ENCODE measurements at places on chromosomes 7 and 10.

- DNase-seq: no peak
These were observed 12.7 kb downstream of the PPIF start for GRCh38 chr10:79359816-79360498.

DNA sequence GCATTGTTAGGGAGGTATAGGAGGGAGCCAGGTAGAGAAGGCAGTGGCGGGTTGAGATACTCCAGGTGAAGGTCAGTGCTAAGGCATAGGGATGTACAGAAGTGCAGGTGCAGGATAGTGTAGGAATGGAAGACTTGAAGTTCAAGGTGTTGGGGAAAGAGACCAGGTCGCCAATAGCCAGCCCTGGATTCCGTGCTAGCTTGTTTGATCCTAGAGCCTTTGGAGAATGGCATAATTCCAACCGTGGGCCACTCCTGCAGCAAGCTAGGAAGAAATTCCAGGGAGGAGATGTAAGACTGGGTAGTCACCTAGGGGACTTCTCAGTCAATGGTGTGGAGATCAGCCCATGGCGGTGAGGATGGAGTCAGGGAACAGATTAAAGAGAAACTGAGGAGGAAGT, 272.7 kb downstream of the RPS24 start:
- DNase-seq: no peak

GRCh38 chr7:47979145-47979831, at the start of gene HUS1:
HUS1 (minus strand) TSS chr7:47979615; CDS start chr7:47979519, 96 bp downstream.
- peak; percentile 86 for DNase-seq

GRCh38 chr7:41445432-41445831, 257.5 kb downstream of the INHBA start:
- DNase-seq: no peak

All from hematopoietic multipotent progenitor cell treated with erythropoietin and hydrocortisone succinate and interleukin-3 and kit ligand, for 15 days (in vitro differentiated cells).